ENCODE measurements at places on chromosomes 13 and 19.

DNA sequence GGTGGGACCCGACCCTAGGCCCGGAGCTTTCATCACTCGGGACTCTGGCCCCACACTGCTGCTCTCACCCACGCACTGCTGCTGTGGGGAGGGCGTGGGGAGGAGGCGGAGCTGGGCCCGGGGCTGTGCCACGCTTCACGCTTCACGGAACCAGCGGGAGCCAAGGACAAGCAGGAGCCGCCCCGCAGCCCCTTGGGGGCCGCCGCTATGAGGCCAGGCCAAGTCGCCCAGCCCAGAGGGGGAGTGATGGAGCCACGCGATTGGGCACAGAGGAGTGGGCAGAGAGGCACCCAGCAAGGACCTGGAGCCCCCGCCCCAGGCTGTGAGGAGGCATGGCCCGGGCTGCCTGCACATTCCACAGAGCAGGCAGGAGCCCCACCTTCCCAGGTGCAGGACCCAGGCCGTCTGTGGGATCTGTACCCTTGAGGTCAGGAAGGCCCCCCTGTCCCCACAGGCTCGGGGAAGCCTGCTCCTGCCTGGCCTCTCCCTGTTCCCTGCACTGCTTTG, 10.2 kb upstream of the SUPT20H start:
- no peak for DNase-seq

DNA sequence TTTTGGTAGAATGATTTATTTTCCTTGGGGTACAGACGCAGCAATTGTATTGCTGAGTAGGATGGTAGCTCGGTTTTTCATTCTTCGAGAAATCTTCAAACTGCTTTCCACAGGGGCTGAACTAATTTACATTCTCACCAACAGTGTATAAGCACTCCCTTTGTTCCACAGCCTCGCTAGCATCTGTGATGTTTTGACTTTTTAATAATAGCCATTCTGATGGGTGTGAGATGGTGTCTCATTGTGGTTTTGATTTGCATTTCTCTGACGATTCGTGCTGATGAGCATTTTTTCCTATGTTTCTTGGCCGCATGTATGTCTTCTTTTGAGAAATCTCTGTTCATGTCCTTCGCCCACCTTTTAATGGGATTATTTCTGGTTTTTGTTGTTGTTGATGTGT, 54.8 kb upstream of the UQCRFS1 start:
- DNase-seq: no peak

GRCh38 chr13:93620181-93620765, 393.7 kb downstream of the GPC6 start:
- no peak for DNase-seq

DNA sequence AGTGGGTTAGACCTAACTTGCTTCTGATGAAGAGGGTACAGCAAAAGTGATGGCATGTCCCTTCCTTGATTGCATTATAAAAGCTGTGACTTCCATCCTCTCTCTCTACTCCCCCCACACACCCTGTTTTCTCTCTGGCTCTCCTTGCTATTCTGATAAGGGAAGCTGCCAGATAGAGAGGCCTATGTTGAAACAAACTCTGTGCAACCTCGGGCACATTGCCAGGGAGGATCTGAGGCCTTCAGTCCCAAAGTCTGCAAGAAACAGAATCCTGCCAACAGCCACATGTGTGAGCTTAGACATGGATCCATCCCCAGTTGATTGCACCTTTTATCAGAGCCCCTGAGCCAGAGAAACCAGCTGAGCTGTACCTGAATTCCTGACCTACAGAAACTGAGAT, 44.8 kb upstream of the ARGLU1 start:
- DNase-seq: no peak

DNA sequence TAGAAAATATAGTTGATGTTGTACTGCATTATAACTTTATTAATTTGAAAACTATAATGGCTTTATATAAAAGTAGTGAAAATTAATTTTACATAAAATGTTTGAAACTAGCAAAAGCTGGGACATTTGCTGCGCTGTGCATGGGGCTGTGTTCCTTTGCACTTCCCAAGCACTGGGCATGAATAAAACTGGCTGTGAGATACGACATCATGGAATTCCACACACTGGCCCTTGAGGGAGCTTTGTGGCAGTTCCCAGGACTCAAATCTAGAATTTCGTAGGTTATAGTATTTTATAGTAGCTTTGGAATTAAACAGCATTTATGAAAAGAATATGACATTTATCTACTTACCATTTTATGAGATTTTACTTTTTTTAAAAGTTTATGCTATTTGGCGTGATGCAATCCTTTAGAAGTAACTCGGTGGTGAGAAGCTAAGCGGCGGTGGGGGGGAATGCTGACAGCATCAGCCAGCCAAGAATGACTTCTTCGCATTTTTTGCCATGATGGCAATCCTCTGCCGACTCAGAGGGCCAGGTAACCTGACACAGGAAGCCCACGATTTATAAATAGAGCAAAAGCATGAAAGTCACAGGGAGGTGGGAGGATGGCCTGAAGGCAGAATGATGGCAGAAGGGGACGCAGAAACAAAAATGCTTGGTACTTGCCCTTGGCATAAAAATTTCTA, 553.5 kb downstream of the MYO16 start:
- DNase-seq: no peak

DNA sequence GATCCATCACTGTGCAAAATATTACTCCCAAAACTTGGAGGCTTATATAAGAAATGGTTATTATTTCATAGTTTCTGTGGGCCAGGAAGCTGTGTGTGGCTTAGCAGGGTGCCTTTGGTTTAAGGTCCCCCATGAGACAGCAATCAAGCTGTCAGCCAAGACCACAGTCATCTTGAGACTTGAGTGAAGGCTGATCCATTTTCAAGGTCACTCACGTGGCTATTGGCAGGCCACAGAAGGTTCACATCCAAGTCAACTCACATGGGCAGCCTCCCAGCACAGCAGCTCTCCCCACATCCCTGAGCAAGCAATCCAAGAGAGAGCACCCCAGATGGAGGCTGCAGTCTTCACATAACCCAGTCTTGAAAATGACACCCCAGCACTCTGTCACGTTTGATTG, 537.4 kb downstream of the MYO16 start:
- no peak for DNase-seq

- no peak for DNase-seq
These were observed 21.3 kb upstream of the F7 start for GRCh38 chr13:113084094-113084942.

DNA sequence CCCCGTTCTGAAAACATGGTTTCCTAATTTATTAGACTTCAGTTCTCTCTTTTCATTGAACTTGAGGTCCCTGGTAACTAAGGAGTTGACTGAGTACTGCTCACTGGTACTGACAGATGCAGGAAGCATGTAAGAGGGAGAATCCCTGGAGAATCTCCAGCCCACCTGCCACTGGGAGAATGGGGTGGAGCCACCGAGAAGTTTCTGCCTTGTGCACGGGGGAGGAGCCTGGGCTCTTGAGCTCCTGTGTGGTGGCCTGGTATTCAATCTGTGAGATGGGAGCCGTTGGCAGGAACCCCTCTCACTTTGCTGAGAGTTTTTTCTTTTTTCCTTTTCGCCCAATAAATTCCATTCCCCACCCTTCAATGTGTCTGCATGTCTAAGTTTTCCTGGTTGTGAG, 13.2 kb upstream of the AKAP11 start:
- DNase-seq: no peak

DNA sequence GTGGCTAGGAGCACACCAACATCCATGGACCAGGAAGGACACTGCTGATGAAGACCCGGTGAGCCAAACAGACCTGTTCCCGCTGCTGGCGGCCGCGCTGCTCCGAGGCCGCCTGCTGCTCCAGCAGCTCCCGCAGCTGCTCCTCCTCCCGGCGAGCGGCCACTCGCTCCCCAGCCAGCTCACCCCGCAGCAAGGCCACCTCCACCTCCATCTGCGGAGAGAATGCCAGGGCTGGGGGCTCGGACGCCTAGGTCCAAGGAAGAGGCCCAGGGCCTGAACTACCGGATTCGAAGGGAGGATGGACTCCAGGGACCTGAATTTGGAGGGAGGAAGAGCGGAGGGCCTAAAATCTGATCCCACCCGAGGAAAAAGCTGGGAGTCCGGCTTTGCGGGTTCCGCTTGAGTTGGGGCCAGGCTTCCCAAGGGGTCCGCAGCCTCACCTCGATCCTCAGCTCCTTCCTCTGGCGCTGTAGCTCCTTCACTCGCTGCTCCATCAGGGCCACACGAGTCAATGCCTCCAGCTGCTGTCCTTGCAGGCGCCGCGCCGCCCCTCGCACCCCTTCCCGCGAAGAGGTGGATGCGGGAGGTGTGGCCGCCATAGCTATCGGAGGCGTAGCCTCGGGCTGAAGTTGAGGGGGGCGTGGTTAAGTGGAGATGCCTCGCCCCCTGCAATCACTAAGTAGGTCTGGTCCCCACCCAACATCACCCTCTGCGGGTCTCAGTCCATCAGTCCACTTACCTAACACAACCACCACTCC, 2.7 kb downstream of the PHLDB3 start:
- no peak for DNase-seq

DNA sequence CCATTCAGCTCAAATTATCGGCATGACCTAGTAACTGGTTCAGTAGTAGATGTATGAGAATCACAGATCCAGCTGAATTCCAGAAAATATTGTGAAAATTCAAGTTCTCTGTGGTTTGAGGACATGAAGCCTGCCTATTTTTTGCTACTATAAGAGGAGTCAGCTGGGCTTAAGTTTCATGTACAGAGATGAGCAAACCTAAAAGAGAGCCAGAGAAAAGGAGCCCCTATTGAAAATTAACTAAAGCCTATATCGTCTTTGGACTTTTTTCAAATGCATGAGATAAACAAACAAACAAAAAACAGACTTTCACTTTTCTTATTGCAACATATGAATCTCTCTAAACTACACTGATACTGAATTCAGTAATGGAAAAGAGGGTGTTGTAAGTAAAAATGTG, 106.8 kb upstream of the SPRY2 start:
- no peak for DNase-seq

DNA sequence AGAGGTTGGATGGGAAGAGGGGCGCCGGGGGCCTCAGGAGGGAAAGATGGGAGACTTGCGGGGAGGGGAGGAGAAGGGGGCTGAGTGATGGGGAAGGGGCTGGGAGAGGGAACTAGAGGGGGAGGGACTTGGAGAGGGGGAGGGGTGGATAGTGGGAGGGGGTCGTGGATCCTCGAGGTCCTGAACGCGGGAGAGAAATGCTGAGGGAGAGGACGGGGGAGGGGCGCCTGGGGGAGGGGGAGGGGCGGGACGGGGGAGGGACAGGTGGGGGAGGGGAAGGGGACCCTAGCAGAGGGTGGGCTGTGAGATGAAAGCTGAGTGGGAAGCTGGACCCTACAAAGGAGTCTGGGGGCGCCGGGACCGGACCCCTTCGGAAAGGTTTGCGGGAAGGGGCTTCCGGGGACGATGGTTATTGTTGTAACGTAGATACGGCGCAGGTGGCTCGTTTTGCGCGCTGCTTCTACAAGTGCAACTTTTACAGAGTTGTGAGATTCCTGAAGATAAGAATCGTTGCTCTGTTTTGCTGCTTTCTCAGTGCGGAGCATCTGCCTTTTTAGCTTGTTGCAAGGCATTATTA, 418 bp downstream of the ZNF444 start:
- DNase-seq: no peak
